ENCODE measurements at places on chromosomes 16 and 17.
A peak's percentile ranks its signal among the peaks of the same experiment; 100 is the strongest.

GRCh38 chr17:21246698-21247097 lies 6.5 kb downstream of the NATD1 start:
- no peak for DNase-seq

DNA sequence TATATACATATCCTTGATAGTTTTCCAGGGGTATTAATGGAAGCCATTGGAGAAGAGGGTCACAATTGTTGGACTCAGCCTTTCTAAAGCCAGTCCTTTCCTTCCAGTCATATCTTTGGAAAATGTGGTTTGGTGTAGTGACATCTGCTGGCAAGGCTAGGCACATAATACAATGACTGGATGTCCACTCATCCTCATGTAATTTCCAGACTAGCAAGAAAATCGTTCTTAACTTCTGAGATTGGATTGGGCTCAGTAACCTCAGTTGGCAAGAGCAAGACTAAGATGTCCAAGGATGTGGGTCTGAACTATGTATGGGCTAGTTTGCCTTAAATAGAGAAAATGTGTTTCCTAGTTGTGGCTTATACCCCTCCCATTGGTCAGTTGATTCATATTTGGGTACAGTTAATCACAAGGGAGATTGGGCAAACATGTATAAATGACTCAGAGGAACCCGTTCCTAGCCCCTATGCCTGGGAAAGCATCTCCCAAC lies 8.7 kb upstream of the KAT7 start:
- peak; percentile 58 for DNase-seq

- DNase-seq, result no peak
These were observed 3.3 kb upstream of the GAA start for GRCh38 chr17:80097844-80098691.

DNA sequence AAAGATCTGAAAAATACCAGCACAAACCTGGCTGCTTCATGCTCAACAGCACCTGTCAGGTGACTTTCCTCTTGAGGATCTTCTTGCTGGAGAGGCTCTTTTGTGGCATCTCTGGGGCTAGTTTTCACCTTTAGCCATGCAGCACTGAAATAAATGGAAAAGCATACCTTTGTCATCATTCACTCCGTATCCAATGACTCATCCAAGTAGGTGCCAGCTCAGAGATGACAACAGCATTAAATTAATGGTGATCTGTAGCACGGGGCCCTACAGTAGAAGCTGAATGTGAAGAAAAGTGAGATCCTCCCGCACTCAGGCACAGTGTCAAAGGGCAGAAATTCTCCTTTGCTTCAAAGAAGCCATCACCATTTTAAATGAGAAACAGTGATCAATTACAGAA lies 32.2 kb downstream of the KIAA0753 start:
- no peak for DNase-seq

- no peak for DNase-seq
These were observed 260.2 kb downstream of the SLC39A11 start for GRCh38 chr17:72832306-72832705.

DNA sequence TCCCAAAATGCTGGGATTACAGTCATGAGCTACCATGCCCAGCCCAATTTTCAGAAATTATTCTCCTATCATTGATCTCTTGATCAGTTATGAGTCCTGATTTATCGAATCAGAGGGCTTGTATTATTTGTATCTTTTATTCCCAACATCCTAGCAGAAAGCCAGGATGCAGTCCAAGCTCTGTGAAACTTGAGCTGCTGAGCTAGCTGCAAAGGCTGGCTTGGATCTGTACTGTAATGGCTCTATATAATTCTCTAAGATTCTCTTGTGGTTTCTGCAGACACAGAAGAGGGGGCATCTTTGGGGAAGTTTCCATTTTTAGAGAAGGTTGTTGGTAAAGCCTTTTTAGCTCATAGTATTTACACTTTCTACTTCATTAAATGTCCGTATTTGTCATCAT lies 227.1 kb downstream of the MAP2K4 start:
- no peak for DNase-seq

GRCh38 chr16:27246439-27246838 lies 22.1 kb downstream of the NSMCE1 start:
- DNase-seq, result no peak

DNA sequence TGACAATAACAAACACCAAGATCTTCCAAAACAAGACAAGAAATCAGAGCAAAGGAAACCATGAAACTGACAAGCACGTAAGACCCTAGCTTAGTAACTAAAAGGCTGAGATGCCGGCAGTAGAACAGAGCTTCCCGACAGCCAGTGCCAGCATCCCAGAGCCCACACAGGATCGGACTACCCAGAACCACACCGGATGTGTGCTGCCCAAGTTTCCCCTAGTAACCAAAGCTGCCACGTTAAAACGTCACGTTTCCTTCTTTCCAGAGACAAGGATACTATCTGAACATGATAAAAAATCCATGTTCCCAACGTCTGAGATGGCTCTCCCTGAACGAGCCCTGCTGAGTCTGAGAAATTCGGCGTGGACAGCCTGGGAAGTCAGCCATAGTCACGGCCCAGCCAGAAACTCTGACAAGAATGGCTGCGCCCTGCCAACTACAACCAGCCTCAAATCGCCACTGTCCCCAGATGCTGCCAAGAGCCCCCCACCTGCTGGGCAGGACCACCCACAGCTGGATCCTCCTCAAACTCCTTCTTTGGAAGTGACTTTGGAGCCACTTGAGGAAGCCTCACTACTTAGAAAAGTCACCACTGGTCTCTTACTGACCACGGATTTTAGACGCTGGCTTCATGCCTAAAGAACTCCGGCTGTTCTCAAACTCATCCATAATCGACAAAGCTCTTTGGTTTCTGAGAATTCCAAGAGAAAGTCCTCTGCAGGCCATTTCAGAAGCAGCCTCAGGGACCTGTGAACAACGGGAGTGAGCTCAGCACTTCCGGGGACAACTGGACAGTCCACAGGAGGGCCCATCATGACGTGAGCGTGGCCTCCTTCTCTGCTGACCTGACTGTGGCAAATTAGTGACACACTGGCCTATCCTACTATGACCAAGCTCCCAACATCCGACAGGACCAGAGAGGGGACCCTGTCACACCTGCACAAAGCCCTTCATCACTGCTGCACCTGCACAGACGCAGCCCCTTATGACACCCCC lies 16.7 kb downstream of the CCDC57 start:
- DNase-seq, result no peak

GRCh38 chr16:4015275-4016004 lies 100.8 kb downstream of the ADCY9 start:
- DNase-seq, result no peak

- DNase-seq, result no peak
These were observed 30.8 kb downstream of the NOG start for GRCh38 chr17:56624309-56624708.

- no peak for DNase-seq
These were observed 405.9 kb downstream of the SHISA9 start for GRCh38 chr16:13307255-13307654.

DNA sequence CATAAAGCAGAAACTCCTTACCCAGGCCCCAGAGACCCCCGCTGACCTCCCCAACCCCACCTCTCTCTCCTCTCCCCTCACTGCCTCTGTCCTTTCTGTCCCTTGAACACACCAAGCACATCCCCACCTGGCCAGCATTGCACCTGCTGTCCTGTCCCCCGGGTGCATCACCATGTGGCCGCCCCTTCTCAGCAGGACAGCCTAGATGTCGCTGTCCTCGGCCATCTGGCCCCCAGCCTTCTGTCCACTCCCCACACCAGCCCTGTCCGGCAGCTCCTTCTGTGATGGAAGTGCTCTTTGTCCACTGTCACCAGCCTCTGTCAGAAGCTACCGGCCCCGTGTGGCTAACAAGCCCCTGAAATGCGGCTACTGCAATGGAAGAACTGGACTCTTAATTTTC lies 12.3 kb upstream of the MPRIP start:
- no peak for DNase-seq

Measured in B cell (primary cell).